ENCODE measurements at places on chromosomes 4 and X.

- no peak for DNase-seq
These were observed 56.0 kb downstream of the GLUD2 start for GRCh38 chrX:121103381-121103780.

- no peak for DNase-seq
These were observed 504 bp upstream of the RBM3 start for GRCh38 chrX:48573690-48574269.

DNA sequence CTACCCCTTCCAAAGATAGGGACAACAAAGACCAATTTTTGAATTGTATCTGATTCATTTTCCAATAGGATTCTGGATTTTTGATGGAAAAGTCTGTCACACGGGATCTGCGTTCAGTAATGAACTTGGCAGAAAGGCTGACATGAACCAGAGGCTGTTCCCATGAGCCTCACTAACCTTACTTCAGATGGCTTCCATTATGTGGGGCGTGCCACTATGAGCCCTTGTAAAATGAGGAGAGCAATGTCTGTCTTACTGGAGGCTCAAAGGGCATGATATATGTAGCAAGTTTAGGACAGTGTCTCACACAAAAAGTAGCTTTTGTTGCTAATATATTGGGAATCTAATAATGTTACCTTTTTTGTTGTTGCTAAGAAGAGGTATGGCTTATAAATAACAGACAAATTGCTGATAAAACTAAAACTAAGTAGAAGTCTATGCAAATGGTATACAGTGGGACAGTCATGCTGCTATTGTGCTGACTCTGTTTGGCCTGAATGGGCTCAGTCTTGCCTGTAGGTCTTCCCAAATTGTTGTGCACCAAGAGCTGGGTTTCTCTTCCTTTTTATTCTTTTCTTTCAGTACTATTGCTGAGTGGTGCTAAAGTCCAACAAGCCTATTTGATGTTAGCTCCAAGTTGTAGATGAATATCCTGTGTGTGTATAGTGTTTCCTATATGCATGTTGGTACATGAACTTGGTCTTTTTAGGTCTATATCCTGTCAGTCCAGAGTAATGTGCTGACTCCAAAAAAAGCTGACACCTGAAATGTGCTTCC, 132.1 kb downstream of the SPRY1 start:
- DNase-seq: no peak

DNA sequence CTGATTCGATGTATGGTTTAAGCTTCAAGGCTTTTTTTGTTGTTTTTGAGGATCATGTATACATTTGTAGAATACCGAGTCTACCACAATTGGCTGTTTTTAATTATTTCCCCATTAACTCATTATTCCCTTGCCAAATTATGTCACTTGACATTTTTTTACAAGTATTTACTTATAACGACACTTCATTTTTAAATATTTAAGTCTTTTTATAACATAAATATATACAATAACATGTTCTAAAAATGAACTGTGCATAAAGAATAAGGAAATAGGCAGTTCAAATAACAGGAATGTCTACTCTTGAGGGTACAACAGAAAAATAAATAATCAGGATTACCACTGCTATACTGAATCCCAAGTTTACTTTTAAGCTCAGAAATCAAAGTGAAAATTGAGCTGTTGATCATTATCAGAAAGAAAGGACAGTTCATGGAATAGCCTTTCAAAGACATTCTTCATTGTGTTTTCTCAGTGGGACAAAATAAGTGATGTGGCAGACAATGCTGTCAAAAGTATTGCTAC, 627.5 kb downstream of the PCDH19 start:
- DNase-seq: no peak

DNA sequence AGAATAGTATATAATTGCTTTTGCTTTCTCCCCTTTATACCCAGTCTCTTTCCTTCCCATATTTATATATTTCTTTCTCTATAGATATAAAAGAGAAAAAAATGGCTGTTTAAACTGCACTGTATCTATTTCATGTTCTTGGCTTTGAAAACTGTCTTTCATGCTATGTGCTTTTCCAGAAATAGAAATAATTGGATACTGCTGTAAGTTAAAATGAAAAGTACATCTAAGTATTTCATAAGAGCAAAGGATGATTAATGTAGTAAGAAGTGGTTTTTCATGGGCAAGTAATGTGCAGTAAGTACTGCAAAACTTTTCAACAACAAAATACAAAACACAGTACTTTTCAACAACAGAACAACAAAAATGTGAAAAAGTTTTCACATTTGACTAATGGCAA, 237.9 kb downstream of the SNCA start:
- no peak for DNase-seq

GRCh38 chr4:31187979-31188378, 467.8 kb downstream of the PCDH7 start:
- DNase-seq: no peak

- no peak for DNase-seq
These were observed 6.7 kb upstream of the PRICKLE3 start for GRCh38 chrX:49192722-49193328.

DNA sequence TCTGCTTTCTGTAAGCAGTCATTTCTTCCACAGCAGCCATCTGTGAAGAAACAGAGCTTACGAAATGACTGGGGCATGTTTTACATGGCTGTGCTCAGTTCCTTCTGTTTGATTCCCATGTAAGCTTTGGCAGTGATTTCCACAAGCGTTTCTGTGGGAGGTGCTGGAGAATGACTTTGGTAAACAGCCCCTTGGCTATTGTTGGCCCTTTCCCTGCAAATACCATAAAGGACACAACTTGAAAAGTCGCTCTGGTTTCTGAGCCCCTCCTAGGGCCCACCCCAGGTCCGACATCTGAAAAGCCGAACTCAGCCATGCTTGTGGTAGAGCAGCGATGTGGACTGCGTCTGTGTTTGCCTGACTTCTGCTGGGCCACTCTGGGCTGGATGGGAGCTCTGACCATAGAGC, 3.7 kb downstream of the LIMCH1 start:
- DNase-seq: no peak

GRCh38 chr4:12137575-12137974, 708.9 kb upstream of the HS3ST1 start:
- no peak for DNase-seq

- no peak for DNase-seq
These were observed 67.1 kb upstream of the MYOZ2 start for GRCh38 chr4:119068529-119068962.

- no peak for DNase-seq
These were observed 21.1 kb upstream of the UVSSA start for GRCh38 chr4:1325681-1326635.

GRCh38 chr4:163600727-163601126, 106.2 kb downstream of the TMA16 start:
- DNase-seq: no peak

DNA sequence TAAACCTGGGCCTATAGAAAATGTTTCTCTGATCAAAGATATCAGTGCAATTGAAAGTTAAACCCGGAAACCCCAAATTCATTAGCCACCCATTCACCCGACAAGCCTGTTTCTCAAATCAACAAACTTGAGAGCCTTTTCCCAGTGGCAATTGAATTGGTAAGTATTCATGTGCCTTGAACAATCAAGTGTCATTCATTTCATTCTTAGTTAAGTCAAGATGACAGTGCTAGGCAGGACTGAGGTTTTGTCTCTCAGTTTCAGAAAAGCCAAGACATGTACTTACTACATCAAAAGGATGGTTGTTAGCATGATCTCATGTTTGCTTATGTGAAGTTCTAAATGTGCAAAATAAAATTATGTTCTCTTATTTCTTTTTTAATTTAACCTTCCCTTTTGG, 32.3 kb downstream of the CC2D2A start:
- no peak for DNase-seq

- DNase-seq: no peak
These were observed 305.4 kb upstream of the NDST4 start for GRCh38 chr4:115418635-115419396.

GRCh38 chr4:1336088-1336491, 10.9 kb upstream of the UVSSA start:
- DNase-seq: no peak

- no peak for DNase-seq
These were observed 924.3 kb upstream of the SLIT2 start for GRCh38 chr4:19327364-19327763.

- DNase-seq: no peak
These were observed 16.2 kb downstream of the SLC4A4 start for GRCh38 chr4:71355045-71355444.

DNA sequence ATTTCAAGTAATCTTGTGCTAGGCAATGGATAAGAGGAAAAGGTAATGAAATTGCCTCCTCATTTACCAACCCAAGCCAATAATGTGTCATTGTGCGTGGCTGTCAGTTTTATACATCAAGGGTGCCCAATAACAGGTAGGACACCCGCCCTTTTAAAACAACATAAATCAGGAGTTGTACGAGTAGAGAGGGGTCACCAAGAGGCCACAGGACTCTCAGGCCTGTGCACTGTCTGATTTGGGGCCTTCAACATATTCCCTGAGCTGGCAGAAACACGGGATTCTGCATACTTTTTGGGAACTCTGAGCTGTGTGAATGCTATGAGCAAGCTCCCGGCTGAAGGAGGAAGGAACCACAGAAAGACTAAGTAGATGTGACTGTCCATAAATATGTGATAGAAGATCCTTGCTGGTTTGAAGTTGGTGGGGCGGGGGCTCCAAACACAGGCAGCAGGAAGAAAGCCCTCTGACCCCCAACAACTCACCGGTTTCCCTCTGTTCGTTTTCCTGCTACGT, 82.7 kb upstream of the MAML3 start:
- no peak for DNase-seq

GRCh38 chr4:6461301-6462165, 10.9 kb downstream of the PPP2R2C start:
- no peak for DNase-seq

DNA sequence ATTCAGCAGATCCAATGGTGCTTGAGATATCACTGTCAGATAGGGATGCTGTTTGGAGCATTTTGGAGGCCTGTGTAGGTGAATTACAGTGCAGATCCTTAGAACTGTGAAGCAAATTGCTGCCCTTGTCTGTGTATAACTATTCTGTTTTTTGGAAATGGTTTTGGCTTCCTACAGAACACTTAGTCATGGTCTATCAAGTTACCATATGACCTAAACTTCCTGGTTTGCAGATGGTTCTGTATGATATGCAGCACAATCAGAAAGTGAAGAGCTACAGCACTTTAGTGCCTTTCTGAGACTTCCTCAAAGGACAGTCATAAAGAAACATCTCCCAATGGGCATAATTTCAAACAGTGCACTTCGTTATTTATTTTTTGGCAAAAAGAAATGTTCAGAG, 688.6 kb downstream of the SH3BGRL start:
- no peak for DNase-seq

DNA sequence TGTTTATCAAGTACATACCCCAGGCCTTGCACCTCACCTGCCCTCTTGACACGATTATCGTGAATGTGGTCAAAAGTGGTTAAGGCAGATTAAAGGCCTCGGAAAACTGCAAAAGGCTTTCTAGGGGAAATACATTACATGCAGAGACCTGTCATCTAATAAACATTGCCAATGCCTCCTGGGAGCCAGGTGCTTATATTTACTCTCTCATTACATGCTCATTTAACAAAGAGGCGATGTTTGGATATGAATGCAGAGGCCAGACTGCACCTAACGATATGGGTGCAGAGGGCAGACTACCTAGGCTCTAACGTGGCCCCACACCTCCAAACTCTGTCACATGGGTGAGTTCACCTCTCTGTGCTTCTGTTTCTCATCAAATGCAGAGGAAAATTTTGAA, 14.5 kb downstream of the CRMP1 start:
- no peak for DNase-seq

GRCh38 chrX:374596-374995, 12.1 kb downstream of the PPP2R3B start:
- no peak for DNase-seq

DNA sequence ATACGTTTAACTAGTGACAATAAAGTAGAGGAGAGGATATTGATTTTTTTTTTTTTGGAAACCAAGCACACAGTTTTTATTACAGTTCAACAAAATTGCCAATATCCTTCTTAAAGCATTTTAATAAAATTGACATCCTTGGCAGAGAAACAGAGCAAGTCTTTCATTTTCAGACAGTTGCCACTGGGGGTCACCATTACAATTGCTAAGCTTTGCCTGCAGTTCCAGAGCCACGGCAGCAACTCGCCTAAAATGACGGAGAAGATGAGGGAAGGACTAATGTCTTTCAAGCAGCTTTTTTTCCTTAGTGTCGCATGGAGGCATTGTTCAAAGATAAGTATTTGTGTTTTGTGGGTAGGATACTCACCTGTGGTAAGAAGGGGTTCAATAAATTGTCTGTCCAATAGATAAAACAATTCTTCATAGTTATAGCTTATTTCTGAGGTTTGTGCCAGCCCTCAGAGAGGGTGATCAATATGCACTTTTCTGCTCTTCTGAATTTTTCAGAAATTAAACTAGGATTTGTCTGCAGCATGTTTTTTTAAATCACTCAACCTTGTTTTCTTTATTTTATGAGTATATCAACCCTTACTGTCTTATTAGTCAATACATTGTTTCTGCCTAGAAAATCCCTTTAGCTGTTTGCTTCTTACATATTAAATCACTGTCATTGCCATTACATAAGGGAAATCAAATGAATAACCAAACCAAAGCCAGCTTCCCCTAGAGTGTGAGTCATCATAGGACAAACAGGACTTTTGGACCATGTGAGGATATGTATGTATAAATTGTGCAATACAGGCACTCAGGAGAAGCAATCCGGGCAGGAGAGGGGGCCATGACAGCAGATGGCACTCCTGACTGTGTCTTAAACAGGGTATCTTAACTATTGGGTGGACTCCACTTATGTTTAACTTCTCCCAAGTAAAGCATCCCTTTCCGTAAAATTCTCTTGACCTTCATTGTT, 508.1 kb upstream of the ARX start:
- no peak for DNase-seq

GRCh38 chr4:128583753-128584712, 225.5 kb upstream of the JADE1 start:
- DNase-seq: no peak

- no peak for DNase-seq
These were observed 318.6 kb upstream of the CASK start for GRCh38 chrX:42242004-42242403.

DNA sequence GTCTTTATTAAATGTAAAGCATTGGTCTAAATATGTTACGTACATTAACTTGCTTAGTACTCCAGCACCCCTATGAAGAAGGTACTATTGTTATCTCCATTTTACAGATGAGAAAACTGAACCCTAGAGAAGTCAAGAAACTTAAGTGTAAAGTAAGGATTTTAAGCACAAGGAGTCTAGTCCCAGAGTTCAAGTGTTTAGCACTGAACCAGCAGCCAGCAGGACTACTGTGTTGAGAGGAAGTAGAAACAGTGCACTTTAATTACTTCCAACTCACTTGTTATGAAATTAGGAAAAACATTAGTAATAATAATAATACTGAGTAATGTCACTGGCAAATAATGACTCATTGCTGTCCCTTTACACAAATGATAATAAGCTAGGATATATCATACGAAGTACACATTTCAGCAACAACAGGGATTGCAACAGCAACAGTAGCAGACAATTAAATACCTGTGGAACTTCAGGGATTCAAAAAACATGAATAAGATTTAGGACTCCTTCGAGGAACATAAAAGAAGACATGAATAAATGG, 548.1 kb upstream of the HS3ST1 start:
- no peak for DNase-seq

- DNase-seq: no peak
These were observed 496.9 kb upstream of the DIPK2B start for GRCh38 chrX:45697591-45697990.

Measured in effector memory CD4-positive, alpha-beta T cell (primary cell).